Activated CD4-positive, alpha-beta memory T cell treated with anti-CD3 and anti-CD28 coated beads, Interleukin-2, amount 10 ng/mL, durations not matched to agents 7 days and 5 days (primary cell): ENCODE measurements at places on chromosomes 1 and 21. TPM values are rescaled to one million over a fixed set of nuclear protein-coding genes. Genes with fewer than 3 reads are reported as not detected.

The VSIG8 gene
- total RNA-seq, result not detected

- H3K4me3 ChIP-seq, result no peak overlapping the region
- H3K27me3 ChIP-seq, result peaks cover 10% of the 10 kb centered on the region
- H3K4me1 ChIP-seq, result no peaks in the 10 kb centered on the region
- no peak for DNase-seq
- no peak overlapping the region for H3K27ac ChIP-seq
Observed at GRCh38 chr1:63968663-63969440, 195.0 kb downstream of the ROR1 start.

GRCh38 chr1:109783436-109783835 is 19.7 kb upstream of the EPS8L3 start:
- peaks cover 12% of the 10 kb centered on the region for H3K36me3 ChIP-seq
- H3K27ac ChIP-seq, result no peak overlapping the region
- H3K27me3 ChIP-seq, result no peaks in the 10 kb centered on the region
- H3K4me1 ChIP-seq, result peaks cover 27% of the 10 kb centered on the region
- no peak for DNase-seq

The PCNX2 gene
- 21.8 TPM for total RNA-seq

DNA sequence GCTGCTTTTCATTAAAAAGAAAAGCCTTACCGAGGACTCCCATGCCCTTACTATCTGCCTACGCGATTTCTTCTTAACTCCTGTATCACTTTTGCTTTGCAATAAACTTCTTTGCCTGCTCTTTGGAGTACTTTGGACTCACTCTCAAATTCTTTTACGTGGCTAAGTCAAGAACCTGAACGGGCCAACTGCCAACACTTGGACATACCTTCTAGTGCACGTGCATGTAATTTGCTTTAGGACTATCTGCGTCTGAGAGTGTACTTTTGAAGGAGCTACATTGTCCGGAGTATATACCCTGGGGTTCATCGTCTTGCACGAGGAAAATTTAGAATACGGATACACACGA is 3.6 kb upstream of the OTUD3 start:
- peaks cover 11% of the 10 kb centered on the region for H3K4me1 ChIP-seq
- no peaks in the 10 kb centered on the region for H3K36me3 ChIP-seq
- peaks cover 23% of the 10 kb centered on the region for H3K27me3 ChIP-seq
- DNase-seq, result no peak
- H3K27ac ChIP-seq, result no peak overlapping the region

The ZSWIM5 gene
- total RNA-seq, result 0.30 TPM

GRCh38 chr1:169697755-169698154 is 13.7 kb downstream of the SELL start:
- H3K27ac ChIP-seq, result peak overlapping the region; percentile 84
- no peak overlapping the region for H3K4me3 ChIP-seq
- peaks cover 85% of the 10 kb centered on the region for H3K36me3 ChIP-seq
- DNase-seq, result no peak
- peaks cover 96% of the 10 kb centered on the region for H3K4me1 ChIP-seq
- no peaks in the 10 kb centered on the region for H3K27me3 ChIP-seq

The SLC35F3 gene
- total RNA-seq, result 10.7 TPM

The TEX38 gene
- not detected for total RNA-seq

- peaks cover 54% of the 10 kb centered on the region for H3K4me1 ChIP-seq
- peaks cover 12% of the 10 kb centered on the region for H3K36me3 ChIP-seq
- H3K27me3 ChIP-seq, result no peaks in the 10 kb centered on the region
- H3K27ac ChIP-seq, result no peak overlapping the region
Observed at GRCh38 chr1:9785406-9785805, 38.4 kb downstream of the CLSTN1 start.

- H3K4me3 ChIP-seq, result no peak overlapping the region
- no peaks in the 10 kb centered on the region for H3K36me3 ChIP-seq
- DNase-seq, result no peak
- peaks cover 18% of the 10 kb centered on the region for H3K4me1 ChIP-seq
- H3K27me3 ChIP-seq, result peaks cover 50% of the 10 kb centered on the region
Observed at GRCh38 chr1:156852418-156852874, 6.5 kb downstream of the INSRR start.
